ENCODE measurements at places on chromosomes 6 and 20. TPM values are rescaled to one million over a fixed set of nuclear protein-coding genes. Genes with fewer than 3 reads are reported as not detected.

The OVOL2 gene
- not detected for total RNA-seq

DNA sequence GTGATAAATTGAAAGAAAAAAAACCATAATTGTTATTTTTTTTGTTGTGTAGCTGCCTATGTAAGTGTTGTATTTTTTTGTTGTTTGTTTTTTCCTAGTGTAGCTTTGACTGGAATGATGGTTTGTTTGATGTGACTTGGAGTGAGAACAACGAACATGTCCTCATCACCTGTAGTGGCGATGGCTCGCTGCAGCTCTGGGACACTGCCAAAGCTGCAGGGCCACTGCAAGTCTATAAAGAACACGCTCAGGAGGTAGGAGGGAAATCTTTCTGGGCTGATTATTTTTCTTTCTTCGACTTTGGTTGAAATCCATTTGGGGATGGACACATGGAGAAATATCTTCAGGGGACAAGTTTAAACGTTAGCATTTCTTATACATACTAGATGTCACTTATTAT lies 3.8 kb downstream of the PEX7 start:
- DNase-seq, result no peak

- no peak for DNase-seq
These were observed 537.4 kb downstream of the BCKDHB start for GRCh38 chr6:80643881-80644280.

GRCh38 chr6:39137245-39137644 lies 22.3 kb upstream of the SAYSD1 start:
- DNase-seq, result no peak

- DNase-seq, result no peak
These were observed 243.8 kb downstream of the TBC1D32 start for GRCh38 chr6:121090492-121090891.

DNA sequence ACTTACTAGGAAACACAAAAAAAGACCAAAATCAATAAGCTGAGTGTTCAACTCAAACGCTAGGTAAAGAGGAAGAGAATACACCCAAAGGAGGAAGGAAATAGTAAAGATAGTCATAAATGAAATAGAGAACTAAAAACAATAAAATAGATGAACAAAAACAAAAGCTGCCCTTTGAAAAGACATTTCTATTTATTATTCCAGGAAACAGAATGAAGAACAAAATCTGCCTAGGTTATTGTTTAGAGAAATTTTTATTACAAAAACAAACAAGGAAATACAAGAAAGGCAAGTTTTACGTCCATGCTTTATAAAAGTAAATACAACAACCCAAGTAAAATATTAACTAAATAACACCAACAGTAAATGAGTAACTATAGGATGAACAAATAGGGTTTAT lies 20.1 kb downstream of the HLA-DMB start:
- no peak for DNase-seq

- no peak for DNase-seq
These were observed 128.2 kb upstream of the BMP5 start for GRCh38 chr6:56003616-56004015.

DNA sequence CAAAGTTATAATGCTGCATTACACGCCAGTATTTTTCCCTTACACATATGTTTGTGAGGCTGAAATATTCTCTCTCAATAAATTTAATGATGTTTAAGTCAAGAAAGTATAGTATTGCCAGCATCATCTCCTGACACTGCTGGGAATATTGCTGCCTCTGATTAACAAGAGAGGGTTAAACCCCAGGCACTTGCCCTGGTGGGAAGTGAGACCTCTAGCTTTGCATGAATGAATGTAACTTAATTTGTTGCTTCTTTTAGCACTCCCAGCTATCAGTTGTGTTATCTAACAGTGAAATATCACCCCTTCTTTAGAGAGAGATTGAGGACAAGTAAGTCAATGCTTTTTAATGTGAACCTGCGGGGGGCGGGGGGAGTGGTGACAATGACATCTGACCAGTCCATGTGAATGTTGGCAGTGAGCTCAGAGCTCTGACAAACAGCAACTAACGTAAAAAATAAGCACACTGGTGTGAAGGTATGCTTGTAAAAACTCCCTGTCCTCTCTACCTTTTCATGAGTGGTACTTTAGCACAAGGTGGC lies 9.8 kb downstream of the FOXA2 start:
- no peak for DNase-seq

- no peak for DNase-seq
These were observed 99.0 kb upstream of the SLC24A3 start for GRCh38 chr20:19113343-19113930.

The RAD21L1 gene
- not detected for total RNA-seq

- DNase-seq, result no peak
These were observed 163.2 kb upstream of the TAB2 start for GRCh38 chr6:149154261-149154821.

The ZNF512B gene
- total RNA-seq, result 11.2 TPM

The SEMG2 gene
- not detected for total RNA-seq

DNA sequence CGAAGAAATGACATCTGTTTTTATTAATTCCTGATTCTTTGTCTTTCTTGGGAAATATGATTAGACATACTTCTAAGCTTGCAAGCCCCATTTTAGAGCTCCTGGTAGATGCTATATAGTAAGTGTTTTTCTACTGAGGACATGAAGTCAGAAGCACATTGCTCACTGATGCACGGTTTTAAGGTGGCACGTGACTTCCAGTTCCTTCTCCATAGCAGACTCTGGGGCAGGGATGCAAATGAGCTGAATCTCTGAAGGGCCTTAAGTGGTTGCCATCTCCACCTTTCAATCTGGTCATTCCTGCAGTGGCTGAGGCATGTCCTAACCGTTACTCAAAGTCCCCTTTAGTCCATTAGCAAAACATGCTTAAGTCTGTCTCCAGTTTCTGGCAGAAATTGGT lies 421.2 kb upstream of the HTR1E start:
- no peak for DNase-seq

The AKAP12 gene
- 5.9 TPM for total RNA-seq

DNA sequence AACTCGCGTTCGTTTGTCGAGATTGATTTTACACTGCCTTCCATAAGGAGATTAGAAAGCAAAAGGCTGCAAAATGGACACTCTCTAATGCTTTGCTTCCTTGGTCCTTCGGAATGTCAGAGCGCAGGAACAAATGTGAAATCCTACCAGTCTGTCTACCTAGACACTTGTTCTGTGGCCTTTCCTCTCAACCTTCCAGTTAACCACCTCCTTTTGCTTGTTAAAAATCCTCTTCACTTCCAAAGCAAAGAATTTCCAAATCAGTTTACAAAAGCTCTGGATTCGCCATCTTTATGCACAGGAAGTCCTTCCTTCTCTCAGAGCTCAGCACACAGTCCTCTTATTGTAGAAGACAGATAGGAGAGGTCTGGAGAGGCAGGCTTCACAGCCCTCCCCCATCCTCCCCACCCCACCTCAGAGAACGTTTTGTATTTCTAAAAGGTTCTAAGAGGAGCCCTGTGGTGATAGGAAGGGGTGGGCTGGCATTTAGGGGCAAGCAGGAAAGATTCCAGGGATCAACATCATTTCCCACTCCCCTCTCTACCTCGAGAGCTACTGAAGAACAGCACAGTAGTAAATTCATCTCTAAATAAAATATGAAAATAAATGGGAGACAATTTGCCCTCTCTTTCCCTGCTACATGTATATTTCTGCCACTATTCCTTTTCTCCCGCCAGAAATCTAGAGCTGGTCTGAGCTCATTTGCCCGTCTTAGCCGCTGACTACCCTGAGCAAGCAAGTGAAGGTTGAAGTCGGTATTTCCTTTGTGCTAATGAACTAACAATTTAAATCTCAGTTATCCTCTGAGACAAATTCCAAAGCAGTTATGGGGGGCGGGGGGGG lies 18.9 kb downstream of the TFAP2A start:
- no peak for DNase-seq

The OR2J3 gene
- not detected for total RNA-seq

DNA sequence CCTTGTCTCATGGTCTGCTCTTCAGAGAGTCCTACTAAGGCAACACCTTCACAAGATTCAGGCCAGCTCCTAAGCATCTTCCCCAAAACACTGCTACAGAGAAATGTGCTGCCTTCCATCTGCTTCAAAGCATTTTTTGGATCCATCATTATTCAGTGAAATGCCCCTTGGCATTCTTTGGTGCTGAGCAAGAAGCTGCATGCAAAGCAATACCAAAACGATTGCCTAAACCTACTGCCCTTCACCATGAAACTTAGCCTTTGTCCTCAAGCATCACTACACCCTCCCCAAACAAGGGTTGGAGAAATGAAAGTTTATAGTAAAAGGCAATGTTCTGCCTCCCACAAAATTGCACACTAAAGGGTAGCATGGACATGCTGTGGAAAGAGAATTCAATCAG lies 93.5 kb downstream of the SNAP25 start:
- no peak for DNase-seq

- no peak for DNase-seq
These were observed 227.4 kb downstream of the TMEM200A start for GRCh38 chr6:130593200-130593599.

- no peak for DNase-seq
These were observed 30.7 kb downstream of the ARHGAP18 start for GRCh38 chr6:129679275-129679674.

DNA sequence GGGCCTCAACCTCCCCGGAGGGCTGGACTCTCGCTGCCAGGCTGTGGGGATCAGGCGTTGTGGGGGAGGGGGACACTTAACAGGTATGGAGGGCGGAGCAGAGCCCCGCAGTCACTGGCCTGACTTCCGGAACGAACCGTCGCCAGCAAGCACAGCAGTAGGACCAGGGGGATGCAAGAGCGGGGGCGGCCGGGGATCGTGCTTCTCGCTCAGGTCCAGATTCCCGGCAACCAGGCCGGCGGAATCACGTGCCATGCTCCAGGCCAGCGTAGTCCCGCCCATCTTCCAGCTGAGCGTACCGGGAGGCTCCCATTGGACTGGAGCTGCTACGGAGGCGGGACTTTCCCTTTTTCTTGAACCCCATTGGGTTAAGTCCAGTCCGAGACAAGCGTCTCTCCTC lies 10.0 kb upstream of the POU5F1 start:
- peak; percentile 58 for DNase-seq

The CNBD2 gene
- total RNA-seq, result 17.8 TPM

The CEP250 gene
- total RNA-seq, result 18.0 TPM

DNA sequence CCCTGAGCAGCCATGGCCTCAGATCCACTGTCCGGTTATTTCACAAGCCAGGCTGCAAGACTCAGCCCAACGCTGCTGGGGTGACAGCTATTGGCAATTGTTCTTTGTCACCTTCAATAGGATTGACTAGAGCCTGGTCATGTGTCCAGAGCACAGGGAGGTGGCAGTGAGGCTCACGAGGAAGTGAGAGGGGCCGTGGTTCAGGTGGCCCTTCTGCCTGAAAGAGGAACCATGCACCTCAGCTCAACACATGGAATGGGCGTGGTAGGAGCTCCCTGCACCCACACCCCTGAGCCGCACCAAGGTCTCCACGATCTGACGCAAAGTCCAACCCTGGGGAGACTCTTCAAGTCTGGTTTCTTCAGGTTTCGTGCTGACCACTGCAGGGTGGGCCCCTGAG lies 184.8 kb upstream of the CDH4 start:
- no peak for DNase-seq

DNA sequence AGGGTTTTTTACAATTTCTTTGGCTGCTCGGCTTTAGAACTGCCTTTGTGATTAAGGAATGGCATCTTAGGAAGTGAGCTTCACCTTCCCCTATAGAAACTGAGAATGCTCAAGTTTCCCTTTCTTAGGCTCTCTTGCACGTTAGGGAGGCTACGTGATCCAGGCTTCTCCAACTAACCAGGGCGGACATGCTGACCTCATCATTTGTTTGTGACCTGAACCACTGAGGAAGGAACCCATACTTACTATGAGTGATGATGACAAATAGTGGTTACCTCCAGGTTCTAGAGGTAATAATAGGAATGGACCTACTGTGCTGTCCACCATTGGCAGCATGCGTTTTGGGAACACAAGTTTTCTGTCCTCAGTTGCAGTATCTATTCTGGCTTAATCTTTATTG lies 645.8 kb downstream of the C6orf118 start:
- DNase-seq, result no peak

DNA sequence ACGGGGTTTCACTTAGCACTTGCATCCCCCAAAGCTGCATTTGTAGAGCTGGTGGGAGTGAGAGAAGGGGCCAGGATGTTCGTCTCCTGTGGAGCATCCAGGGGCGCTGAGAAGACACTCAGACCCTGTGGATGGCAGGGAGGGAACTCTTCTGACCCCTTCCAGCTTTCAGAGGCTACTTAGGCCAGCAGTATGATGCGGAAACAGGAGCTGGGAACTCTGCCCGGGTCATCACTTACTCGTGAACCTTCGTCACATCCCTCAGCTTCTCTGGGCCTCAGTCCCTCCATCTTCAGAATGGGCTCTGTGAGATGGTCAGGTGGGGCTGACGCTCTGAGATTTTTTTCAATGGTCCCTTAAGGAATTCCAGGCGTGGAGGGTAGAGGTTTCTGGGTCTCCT lies 228.5 kb downstream of the TAF4 start:
- DNase-seq, result no peak

DNA sequence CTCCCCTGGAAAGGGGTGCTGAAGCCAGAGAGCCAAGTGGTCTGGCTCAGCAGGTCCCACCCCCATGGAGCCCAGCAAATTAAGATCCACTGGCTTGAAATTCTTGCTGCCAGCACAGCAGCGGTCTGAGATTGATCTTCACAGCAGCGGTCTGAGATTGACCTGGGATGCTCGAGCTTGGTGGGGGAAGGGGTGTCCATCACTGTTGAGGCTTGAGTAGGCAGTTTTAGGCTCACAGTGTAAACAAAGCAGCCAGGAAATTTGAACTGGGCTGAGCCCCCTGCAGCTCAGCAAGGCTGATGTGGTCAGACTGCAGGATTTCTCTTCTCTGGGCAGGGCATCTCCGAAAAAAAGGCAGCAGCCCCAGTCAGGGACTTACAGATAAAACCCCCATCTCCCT lies 41.3 kb upstream of the B3GAT2 start:
- DNase-seq, result no peak

DNA sequence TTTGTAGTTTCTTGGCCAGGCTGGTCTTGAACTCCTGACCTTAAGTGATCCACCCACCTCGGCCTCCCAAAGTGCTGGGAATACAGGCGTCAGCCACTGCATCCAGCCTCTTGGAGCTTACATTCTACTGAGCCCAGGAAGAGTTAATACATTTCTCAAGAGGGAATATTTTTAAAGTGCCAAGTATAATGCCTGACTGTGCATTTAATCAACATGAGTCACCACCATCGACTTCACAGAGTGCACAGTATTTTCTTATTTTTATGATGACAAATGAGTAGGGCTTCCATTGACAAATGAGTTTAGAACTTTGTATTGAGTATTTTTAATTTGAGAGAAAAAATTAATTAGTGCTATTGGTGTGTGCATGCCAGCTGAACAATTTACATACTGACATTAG lies 72.2 kb downstream of the SASH1 start:
- no peak for DNase-seq

GRCh38 chr6:166423781-166424180 lies 41.0 kb upstream of the MPC1 start:
- no peak for DNase-seq

DNA sequence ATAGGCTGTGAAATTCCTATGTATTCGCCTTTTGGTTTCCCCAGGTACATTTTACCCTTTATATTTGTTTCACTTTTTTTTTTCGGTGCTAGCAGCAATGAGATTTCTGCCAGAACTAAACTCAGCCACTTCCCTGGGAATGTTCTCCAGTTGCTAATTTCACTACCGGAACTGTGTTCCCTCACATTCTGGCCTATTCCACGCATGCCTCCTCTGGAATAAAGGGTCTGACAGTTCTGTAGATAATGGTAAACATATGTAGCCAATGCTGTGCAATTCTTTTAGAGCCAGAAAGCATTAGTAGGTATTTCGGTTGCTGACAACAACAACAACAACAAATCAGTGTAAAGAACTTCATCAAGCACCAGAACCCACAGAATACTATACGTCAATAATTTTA lies 96.1 kb upstream of the TBX18 start:
- DNase-seq, result no peak
